ENCODE measurements at places on chromosomes 1 and 21.

DNA sequence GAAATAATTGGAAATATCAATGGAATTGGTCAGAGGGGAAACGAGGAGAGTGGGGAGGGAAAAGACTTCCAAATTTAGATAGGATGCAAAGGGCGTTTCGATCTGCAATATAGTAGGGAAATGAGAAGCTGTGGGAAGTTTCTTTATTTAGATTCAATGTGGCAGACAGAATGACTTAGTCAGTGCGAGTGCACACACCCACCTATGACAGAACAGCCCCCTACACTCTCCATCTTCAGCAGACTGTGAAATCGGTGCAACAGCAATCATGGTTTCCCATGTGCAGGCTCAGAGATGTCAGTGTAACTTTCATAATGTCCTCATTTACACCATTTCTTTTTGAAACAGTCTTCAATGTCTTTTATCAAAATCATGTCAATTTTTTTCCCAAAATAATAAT, 46.0 kb downstream of the DIP2A start:
- peak; percentile 44 for DNase-seq

DNA sequence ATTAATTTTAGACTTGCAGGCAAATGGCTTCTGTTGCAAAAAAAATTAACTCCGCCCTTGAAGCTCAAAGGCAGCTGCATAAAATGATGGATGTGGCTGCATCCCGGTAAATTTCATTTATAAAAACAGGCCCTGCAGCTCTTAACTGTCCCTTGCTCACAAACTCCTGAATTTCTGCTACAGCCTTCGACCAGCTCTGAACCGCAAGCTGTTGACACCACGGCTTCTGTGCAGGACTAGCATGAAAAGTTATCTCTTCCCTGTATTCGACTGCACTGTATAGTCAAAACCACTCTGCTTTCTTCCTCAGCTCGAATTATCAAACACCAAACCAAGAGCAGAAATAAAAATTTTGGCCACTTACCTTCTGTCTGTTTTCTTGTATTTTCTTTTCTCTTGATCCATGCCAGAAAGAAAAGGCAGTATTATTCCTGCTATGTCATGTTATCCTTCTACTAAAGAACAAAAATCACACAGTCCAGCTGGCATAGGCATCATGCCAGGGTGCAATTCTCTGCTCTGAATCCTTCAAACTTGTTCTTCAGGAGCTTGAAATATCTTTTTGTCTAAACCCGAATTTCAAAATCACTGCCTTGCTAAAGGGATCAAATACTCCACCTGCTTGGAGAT, 195.5 kb upstream of the NCAM2 start:
- no peak for DNase-seq

DNA sequence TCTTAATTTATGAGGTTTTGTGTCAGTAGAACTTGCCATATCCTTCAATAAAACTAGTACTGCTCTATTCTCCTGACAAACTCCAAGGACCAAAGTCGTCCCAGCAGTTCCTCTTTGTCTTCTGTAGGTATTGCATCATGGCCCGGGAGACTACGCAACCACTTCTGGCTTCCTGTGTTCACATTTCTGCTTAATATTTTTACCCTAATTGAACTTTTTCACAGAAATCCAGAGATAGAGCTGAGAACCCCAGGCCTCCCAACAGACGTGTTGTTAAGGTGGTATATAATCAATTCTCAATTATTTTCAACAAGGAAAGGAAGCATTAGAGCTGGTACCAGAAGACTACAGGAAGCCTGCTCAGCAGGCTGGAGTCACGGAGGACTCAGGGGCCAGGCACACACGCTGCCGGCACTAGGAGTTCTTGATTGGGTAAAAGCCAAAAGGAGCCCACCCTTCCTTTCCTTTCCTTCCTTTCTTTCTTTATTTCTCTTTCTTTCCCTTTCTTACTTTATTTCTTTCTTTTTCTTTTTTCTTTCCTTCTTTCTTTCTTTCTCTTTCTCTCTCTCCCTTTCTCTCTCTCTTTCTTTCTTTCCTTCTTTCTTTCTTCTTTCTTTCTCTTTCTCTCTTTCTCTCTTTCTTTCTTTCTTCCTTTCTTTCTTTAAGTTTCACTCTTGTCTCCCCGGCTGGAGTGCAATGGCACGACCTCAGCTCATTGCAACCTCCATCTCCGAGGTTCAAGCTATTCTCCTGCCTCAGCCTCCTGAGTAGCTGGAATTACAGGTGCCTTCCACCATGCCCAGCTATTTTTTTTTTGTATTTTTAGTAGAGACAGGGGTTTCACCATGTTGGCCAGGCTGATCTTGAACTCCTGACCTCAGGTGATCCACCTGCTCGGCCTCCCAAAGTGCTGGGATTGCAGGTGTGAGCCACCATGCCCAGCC, 173.7 kb downstream of the ZBTB18 start:
- no peak for DNase-seq

GRCh38 chr21:34881421-34881820, 167.7 kb downstream of the RUNX1 start:
- DNase-seq = no peak

GRCh38 chr1:32991386-32991785, 26.8 kb upstream of the RNF19B start:
- no peak for DNase-seq

GRCh38 chr1:28512058-28512611, 6.3 kb downstream of the RCC1 start:
- no peak for DNase-seq

GRCh38 chr1:22332424-22332717, 119.3 kb upstream of the ZBTB40 start:
- no peak for DNase-seq

DNA sequence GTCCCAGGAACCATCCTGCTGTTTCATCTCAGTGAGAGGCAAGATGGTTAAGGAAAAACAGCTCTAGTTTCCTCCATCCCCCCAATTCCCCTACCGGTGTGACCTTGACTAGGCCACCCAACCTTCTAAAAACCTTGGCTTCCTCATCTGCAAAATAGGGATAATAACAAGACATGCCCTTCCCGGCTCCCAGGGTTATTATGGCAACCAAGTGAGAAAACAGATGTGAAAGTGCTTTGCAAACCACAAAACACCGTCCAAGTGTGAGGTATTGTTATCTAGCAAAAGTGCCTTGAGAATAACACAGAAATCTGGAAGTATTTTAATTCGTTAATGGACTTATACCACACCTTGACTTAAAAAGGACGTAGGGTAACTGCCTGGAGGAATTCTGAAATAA, 62.7 kb downstream of the ITPKB start:
- DNase-seq = no peak

GRCh38 chr1:162756523-162756922, 34.0 kb upstream of the HSD17B7 start:
- DNase-seq = no peak

DNA sequence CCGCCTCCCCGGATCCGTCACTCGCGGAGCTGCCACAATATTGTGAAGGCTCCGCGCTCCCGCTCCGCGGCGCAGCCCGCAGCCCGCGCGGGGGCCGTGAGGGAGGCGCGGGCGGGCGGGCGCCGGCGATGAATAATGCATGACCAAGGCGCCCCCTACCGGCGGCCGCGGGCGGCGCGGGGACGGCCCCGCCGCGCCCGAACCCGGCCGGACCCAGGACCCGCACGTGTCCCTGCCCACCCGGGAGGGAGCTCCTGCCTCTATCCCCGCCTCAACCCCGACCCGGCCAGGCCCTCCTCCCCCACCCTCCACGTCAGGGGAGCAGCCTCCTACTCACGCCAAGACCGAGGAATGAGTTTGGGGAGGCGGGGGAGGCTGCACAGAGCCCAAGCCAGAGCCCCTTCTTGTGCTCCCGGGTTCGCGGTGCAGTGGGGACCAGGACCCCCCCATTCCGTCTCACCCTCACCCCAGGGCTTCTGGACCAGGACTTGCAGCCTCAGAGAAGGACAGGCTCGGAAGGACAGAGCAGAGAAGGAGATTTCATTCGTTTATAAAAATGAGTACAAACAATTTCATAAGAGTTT, 70.8 kb upstream of the CASZ1 start:
- peak; percentile 89 for DNase-seq

All from GM20000 (cell line).